ENCODE measurements at places on chromosomes 5 and 9.
A peak's percentile ranks its signal among the peaks of the same experiment; 100 is the strongest.

DNA sequence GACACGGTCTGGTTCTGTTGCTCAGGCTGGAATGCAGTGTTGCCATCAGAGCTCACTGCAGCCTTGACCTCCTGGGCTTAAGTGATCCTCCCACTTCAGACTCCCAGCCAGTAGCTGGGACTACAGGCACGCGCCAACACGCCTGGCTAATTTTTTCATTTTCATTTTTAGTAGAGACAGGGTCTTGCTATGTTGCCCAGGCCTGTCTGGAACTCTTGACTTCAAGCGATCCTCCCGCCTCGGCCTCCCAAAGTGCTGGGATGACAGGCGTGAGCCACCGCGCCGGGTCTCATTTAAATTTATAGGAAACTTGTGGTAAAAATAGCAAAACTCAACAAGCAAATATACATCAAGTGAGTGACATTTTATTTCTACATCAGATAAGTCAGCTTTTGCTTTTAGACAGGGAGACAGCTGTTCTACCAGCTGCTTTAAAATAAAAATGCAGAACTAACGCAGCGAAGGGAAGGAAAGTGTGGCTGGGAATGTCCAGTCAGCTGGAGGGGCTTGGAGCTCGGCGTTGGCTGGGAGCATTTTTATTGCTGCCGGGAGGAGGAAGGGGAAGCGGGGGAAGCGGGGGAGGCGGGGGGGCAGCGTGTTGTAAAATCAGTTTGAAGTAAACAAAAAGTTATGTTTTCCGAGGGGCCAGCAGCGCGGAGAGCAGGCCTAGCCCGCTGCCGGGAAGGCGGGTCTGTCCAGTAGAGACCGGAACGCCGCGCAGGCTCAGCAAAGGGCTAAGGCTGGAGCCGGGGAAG lies 707 bp upstream of the ZFYVE16 start:
- no peak for DNase-seq

DNA sequence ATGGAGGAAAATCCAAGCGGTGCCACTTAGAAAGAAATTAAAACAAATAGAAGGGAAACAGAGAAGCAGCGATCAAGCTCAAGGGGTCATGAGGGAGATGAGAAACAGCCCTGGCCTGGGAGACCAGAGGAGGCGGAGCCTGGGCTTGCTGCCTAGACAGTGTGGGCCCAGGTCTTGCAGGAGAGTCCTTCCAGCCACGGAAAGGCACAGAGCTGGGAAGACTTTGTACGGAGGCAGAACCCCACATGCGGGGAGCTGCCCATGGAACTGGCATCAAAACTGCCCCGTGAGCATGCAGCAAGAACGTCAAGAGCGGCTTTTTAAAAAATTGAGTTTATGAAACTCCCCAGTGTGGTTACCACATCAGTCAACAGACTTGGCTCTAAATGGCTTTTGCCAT lies 119.4 kb downstream of the IRX1 start:
- no peak for DNase-seq

GRCh38 chr5:73911761-73912393 lies 285.9 kb downstream of the ARHGEF28 start:
- no peak for DNase-seq

DNA sequence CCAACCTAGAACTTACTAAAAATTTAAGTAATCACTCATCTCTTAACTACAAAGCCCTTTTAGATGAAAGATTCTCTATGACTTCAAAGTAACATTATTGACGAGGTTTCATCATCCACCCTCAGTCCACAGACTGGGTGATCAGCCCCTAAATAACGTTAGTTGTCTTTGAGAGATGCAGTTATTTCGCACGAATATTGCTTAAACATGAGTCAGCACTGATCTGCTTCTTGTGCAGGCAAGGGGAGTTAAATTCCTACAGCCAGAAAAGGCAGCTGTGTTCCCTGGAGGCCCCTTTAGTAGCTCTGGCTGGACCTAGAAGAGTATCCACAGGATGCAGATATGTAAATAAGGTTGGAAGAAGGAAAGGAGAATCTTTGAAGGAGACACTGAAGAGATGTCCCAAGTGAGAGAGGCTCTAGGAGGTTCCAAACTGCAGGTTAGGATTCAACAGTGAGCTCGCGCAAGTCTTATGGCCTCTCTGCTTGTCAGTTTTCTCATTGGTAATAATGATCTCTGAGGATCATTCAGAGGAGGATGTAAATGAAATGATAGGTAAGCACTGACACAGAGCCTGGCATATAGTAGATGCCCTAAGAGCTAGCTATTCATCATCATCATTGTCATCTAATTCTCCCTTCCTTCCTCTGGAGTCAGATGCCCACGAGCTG lies 122.2 kb upstream of the MAN2A1 start:
- no peak for DNase-seq

DNA sequence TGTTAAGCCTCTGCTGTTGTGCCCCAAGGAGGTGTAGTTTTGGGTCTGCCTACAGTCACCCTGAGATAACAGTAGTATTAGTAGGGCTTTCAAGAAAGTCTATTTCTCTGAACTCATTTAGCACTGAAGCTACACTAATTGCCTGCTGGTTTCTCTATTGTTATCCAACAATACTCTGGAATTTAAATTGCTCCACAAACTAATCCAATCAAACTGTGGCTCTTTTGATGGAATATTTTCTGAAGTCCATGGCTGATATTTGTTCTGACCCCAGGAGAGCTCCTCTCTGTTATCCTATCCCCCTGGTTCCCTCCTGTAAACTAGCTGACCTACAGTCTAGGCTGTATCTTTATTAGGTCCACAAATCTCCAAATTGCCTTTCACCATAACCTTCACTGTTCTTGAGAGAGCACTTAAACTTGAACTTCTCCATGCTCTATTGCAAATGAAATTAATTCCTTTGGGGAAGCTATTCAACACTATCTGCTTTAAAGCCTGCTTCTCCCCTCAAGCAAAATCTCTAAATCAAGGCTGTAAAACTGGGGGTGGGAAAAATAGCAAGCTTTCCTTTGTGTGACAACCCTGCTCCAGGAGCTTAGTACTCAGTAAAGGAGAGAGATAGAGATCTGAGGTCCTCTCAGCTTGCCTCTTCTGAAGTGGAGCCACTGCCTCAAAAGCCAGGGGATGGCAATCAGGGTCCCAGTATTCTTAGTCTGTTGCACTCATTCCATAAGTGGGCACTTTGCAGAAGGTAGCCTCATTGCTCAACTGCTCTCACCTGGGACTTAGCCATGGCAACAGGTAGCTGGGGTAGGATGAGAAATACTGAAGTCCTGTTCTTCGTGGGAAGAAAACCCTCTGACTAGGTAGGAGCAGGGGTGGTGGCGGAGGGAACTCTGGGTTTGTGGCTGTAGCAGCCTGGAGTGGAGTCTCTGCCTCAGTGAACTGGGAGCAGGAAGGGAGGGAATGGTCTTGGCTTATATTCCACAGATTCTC lies 110.9 kb downstream of the MACIR start:
- no peak for DNase-seq

- peak; percentile 33 for DNase-seq
These were observed 163.8 kb upstream of the TRPM3 start for GRCh38 chr9:71285191-71285656.

DNA sequence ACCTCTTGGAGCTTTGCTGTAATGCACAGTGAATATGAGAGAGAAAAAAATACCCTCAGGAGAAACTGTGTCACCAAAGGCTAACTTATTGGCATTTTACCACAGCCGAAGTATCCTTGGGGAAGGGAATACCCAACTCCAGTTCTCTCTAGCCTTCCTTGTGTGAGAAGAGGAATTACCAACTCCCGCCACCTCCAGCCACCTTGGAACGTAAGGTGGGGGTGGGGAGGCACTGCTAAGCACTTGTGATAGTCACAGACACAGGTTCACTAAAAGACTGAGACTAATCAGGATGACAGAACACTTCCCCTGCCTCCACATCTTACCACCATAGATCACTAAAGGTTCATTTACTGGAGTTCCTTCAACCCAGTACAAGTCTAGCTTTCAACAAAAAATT lies 102.0 kb upstream of the ADAMTS19 start:
- no peak for DNase-seq

DNA sequence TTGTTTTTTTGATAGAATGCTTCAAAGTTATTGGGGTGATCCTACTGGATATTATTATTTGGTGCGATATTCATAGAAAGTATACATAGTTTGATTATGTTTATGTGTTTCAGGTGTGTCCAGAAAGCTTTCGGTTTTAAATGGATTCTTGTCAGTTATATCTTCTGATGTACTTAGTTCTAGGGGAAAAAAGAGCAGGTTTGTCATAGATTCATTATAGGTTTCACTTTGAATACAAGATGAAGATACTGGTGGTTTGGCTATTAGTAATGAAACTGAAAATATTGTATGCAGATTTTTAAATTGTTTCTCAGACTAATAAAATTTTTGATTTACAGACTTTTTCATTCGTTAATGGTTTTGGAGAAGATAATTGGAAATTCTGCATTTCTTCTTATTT lies 98.9 kb downstream of the MAN2A1 start:
- no peak for DNase-seq

- no peak for DNase-seq
These were observed 25.9 kb upstream of the TTC39B start for GRCh38 chr9:15332939-15333338.

DNA sequence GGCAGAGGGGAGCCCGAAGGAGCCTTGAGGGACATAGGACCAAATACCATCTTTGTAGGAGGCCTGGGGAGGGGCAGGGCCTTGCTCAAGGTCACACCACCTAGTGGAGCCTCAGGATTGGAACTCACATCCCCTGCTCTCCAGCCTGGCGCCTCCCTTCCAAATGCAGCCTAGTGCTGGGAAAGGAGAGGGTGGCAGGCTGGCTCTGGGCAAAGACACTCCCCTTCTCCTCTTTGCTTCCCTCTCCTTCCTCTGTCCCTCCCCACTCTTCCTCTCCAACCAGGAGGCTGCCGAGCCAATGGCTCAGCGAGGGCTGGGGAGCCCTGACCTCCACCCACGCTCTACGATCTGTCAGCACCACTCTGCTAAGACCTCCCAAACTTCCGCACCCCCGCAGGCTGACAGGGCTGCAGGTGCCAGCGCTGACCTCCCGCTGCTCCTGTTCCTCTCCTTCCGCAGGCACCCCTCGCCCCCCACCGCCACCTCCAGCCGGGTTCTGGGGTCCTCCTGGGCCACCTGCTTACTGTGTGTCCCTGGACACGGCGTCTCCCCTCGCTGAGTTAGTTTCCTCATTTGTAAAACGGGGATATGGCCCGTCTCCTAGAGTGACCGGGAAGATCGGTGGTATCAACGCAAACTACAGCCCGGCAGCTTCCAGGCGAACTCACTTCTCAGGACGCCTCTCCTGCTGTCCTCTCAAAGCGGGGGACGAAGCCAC lies 52.9 kb downstream of the C9orf50 start:
- no peak for DNase-seq

- peak; percentile 52 for DNase-seq
These were observed 92.2 kb upstream of the MAMDC2 start for GRCh38 chr9:69951411-69951810.

GRCh38 chr5:22751536-22751935 lies 101.6 kb downstream of the CDH12 start:
- DNase-seq, result no peak

DNA sequence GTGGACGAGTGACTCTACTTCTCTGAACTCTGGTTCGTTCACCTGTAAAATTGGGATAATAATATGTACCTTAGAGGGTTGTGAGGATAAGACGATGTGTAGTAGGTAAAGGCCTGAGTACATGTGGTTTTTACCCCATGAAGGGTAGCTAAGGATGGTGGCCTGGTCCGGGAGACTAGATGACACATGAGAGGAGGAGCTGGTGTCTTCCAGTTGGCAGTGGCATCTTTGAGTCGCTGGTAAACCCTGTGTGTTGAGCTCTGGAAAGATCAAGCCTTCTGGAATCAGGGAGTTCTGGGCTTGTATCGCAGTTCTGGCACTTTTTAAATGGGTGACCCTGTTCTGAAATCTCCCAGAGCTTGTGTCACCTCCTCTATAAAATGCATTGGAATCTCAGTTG lies 166.4 kb upstream of the ZNF618 start:
- no peak for DNase-seq

- no peak for DNase-seq
These were observed 34.8 kb downstream of the ATP6V0E1 start for GRCh38 chr5:173018358-173018757.

- no peak for DNase-seq
These were observed 97.2 kb downstream of the INVS start for GRCh38 chr9:100196215-100196614.

DNA sequence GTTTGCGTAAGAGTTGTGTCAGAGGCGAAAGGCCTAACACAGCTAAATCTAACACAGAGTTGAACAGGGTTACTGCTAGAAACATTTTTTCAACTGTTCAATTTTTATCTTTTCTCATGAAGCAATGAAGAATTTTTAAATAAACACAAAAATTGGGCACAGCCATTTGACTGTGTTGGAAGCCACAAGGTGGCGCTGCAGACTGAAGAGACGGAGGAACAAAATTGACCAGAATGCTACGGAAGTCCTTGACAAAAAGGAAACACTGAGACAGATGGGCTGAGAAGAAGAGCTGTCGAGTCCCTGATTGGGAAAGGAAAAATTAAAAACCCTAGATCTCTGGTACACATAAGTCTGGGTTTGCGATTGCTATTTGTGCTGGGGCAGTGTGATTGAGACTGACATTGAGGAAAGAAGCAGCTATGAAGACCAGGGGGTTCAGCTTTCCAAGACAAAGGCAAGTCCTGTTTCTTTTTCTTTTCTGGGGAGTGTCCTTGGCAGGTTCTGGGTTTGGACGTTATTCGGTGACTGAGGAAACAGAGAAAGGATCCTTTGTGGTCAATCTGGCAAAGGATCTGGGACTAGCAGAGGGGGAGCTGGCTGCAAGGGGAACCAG lies at the start of gene PCDHB9:
PCDHB9 (plus strand) TSS at position 265 of the 616 bp plus-strand sequence; CDS start at position 423, 158 bp downstream.
- no peak for DNase-seq

GRCh38 chr5:180009581-180009980 lies 62.0 kb downstream of the RNF130 start:
- DNase-seq, result no peak

DNA sequence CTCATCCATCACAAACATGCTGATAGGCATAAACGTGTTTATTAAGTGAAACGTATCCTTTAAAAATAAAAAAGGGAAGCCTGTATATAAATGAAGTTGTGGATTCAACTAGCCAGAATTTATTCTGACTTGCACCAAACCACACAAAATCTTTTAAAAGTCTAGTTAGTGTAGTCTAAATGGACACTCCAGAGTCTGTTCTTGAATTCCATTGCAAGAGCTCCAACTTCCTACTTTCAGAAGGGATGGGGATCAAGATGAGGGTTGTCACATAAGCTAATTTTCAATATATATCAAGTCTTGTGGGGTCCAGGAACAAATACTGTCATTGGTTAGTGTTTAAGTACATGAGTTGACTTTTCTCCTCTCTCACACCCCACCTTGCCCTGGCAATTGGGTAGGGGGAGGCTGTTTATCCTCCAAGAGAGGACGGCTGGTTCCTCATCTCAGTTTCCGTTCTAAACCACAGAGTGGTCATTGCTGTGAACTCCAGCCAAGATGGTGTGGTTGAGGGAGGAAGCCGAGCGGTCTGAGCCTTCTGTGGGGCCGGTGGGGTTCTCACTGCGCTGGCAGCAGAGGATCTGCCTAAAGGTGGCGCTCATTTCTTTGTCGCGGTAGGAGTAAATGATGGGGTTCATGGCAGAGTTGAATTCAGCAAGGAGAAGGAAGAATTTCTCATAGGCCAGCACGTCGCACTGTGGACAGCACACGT lies 163.2 kb downstream of the LPAR1 start:
- no peak for DNase-seq

DNA sequence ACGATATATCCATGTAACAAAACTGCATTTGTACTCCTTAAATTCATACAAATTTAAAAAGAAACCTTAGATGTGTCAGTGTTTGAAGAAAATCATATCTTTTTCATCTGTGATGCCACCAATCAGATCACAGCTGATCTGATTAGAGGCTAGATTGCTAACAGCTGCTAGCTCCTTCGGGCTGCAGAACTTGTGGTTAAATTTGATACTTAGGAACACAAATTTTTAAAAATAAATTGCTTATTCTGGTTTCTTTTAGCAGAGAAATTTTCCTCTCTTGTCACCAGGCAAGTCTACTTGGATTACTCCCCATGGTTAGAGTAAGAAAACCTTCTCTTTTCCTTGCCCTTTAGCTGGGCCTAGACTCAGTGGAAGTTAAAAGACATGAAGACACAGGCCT lies 94.6 kb upstream of the RANBP6 start:
- DNase-seq, result no peak

Measured in AG04450 (cell line).